ENCODE measurements at places on chromosomes 4 and X.

- no peak for DNase-seq
Measured at GRCh38 chr4:168743601-168744000, 246.7 kb downstream of the PALLD start.

DNA sequence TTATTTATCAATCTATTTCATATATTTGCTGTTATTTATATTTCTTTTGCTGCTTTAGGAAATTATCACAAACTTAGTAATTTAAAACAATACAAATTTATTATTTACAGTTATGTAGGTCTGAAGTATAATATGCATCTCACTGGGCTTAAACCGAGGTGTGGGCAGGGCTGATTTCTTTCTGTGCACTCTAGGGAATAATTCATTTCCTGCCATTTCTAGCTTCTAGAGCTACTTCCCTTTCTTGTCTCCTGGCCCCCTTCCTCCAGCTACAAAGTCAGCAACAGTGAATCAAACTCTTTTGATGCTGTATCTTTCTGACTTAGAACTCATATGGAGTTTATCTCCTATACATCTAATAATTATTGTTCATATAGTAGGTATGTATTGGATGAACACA lies 303.5 kb upstream of the ARSJ start:
- DNase-seq = no peak

DNA sequence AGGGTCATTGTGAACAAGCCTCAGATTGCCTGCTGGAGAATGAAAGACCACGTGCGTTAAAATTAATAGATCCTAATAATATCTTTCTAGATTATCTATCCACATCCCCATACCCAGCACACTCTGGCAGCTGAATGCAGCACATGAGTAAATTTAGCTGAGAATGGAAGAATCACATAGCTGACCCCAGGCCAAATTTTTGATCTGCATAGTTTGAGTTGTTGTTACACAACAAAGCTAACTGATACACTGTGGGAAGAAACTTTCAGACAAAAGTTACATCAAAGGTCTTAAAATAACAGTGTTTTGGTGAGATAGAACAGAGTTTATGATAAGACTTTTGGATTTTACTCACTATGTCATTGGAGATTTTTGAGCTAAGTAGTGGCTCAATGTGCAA lies 72.4 kb upstream of the ANXA10 start:
- DNase-seq = no peak

- DNase-seq = no peak
Measured at GRCh38 chr4:21757248-21757647, 191.3 kb downstream of the KCNIP4 start.

DNA sequence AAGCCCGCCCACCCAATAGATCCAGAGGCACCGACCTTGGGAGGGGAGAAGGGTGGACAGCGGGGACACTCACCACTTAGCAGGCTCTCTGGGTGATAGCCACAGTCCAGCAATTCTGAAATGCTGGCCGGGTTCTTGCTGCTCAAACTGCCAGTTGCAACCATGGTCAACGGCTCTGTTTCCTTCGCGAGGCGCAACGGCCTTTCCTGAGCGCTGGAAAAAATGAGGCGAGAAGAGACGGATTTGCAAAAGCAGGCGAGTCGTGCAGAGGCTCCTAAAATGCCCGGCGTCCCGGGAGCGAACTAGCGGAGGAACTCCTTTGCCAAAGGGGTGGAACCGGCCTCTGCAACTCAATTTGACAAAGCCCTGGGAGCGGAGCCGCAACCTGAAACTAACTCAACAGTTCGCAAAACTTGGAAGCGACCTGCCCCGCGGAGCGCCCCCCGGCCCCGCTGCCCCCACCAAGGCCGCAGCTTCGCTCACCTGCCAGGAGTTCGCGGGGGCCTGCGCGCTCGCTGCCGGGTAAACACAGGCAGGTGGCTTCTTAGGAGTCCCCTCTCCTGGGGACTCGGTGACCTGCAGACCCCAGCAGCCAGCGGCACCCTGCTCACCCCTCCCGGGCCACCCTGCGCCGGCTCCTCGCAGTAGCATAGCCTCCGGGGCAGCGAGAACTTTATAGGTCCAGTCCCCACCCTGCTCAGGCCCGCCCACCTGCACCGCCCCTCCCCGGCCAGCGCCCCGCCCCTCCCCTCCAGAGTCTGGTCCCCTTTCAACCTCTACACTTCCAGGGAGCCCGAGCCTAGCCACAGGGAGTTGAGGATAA lies at the start of gene DDIT4L:
DDIT4L (minus strand) TSS at position 649 of the 823 bp plus-strand sequence; CDS start at position 164, 485 bp downstream.
- DNase-seq = no peak

DNA sequence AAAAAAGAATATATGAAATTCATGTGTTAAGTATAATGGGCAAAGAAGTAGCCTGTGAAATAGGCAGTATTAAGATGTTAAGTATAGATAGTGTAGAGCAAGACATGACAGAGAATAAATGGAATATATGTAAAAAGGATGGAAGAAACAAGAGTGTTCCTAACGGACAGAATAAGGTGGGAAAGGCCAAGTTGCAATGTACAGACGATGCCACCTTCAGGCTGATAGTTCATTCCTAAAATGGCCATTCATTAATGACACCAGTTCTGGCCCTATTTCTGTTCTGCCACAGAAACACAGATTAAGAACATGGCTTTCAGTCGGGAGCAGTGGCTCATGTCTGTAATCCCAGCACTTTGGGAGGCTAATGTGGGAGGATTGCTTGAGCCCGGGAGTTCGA lies 4.4 kb upstream of the FAM184B start:
- no peak for DNase-seq

DNA sequence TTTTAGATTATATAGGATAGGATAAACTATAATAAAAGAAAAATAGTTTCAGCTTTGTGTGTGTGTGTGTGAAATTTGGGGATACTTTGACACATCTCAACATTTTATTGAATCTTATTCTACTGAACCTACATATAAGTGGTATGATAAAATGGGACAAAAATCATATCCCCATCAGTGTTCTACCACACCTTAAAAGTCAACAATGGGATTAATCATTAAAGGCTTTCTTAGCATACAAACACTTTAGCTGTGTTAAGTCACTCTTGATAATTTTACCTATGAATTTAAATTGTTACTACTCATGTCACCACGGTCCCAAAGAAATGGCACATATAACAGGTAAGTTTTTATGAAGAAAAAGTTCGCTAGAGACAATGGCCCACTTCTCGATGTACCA lies 37.7 kb upstream of the LRBA start:
- DNase-seq = no peak

- no peak for DNase-seq
Measured at GRCh38 chr4:72314869-72315268, 254.2 kb downstream of the ADAMTS3 start.

GRCh38 chrX:123331859-123332258 lies 147.8 kb downstream of the GRIA3 start:
- no peak for DNase-seq

DNA sequence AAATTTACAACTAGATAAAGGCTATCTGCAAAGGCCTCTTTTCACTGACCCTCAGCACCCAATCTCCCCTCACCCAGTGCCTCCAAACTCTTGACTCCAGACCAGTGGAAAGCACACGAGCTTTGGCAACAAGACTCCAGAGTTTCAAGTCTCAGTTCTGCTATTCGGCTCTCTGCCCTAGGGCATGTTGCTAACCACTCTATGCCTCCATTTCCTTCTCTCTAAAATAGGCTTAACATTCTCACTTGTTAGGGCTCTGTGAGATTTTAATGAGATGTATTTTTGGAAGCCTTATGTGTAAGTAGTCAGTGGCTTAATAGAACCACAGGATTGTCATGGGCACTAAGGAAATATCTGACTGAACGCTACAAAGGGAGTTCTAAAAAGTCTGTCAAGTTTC lies 116.5 kb upstream of the IQCM start:
- no peak for DNase-seq

GRCh38 chr4:26907731-26908599 lies 47.3 kb downstream of the STIM2 start:
- no peak for DNase-seq

- DNase-seq = no peak
Measured at GRCh38 chr4:181775298-181775697, 467.9 kb upstream of the TENM3 start.

- no peak for DNase-seq
Measured at GRCh38 chrX:17375637-17376430, 834 bp downstream of the NHS start.

DNA sequence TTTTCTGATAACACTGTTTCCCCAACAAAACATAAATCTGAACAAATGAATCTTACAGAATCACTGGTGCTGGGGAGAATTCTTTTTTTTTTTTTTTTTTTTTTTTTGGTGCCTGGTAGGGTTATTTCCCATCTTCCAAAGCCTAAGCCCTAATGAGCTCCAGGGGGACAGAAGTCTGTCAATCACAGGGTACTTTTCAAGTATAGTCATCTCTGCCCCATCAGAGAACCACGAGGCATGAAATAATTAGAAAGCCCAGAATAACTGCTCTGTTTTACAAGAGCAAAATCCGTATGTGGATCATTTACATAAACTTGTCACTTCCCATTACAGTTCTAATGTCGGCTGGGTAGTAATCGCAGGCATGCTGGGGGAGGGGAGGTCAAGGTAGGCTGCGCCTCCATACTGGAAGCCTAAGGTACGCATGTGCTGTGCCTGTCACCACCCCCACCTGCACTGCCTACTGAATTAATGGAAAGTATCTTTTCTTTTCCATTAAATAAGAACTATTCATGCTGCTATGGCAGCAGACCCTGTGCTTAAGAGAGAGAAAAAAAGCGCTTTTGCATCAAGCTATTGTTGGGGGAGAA lies 164.7 kb upstream of the LEF1 start:
- DNase-seq = no peak

DNA sequence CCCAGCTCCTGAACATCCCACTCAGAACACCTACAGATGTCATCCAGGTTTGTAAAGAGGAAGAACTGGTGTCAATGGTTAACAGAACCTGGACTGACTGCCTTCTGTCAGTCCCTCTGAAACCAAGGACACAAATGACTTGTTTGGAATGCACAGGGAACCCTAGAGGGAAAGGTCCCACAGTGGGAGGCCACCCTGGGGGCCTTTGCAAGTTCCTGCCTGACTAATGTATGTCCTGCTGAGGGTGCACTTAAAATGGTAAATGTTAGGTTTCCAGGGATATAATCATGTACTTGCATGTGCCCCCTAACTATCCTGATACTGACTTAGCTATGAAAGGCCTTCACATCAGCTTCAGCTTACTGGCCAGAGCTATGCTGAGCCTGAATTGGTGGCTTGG lies 15.0 kb upstream of the XAGE2 start:
- DNase-seq = no peak

GRCh38 chrX:74509989-74510388 lies 88.7 kb downstream of the SLC16A2 start:
- DNase-seq = no peak

- DNase-seq = no peak
Measured at GRCh38 chr4:94011190-94011589, 182.6 kb downstream of the ATOH1 start.

DNA sequence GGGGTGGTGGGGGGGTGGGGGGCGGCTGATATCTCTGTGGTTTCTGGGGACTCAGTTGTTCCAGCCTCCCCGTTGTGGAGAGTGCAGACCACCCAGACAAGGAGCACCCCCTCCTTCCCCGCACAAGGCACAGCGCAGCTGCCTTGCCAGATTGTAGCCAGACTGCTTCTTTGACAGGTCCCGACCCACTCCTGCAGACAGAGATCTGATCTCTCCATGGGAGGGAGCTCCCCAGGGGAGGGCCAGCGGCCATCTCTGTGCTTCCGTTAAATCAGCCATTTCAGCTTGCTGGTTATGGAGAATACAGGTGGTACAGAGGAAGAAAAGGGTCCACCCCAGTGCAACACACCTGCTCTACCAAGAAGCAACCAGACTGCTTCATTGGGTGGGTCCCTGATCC lies 80.8 kb downstream of the FGF16 start:
- DNase-seq = no peak

DNA sequence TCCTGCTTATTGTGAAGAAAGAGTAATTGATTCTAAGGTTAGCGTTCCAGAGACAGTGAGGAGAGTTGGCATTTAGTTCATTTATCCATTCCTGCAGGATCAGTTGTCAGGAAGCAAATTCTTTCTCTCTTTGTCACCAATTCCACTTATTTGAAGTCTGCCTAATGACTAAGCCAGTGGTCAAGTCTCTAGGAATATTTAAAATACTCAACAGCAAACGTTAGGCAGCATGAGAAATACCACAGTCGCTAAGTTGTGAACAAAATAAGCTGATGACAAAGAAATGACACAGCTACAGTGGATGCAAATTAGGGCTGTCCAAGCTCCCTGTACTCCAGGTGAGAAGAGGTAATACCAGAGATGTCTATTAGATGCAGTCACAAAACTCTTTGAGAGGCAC lies 6.6 kb upstream of the MAGEB17 start:
- no peak for DNase-seq

GRCh38 chr4:188683571-188683970 lies 544.3 kb downstream of the TRIML1 start:
- no peak for DNase-seq

- no peak for DNase-seq
Measured at GRCh38 chr4:163109967-163110366, 56.7 kb downstream of the NAF1 start.

DNA sequence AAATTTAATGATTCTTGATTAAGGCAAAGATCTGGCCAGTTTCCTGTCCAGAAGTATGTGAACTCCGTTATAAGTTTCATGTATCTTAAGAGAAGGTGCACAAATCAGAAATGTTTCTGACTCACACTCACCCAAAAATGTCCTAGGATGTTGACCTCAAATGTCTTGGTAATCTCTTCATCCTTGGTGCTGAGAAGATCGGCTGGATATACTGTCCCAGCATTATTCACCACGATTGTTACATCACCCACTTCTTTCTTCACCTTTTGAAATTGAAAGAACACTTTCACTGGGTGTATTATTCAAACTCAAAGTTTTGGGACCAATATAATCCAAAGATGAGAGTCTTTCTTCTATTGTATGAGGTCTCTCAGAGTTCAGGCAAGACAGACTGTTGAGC lies 5.7 kb downstream of the HSD17B13 start:
- no peak for DNase-seq

DNA sequence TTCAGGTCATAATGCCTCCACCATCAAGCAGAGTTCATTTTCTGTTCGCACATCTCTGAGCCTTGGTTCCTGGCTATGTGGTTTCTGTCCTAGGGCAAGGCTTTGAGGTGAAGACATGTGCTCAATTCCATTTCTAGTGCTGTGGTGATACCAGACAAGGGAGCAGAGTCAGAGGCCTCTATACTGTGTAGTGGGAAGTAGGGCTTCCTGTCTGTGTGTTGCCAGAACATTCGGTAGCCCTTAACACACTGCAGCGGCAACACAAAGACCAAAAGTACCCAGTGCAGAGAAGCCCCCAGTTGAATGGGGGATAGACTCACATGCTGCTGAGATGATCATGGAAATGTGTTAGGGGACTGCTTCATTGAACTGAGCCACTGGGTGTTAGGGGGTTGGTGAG lies 56.4 kb downstream of the STARD8 start:
- no peak for DNase-seq

DNA sequence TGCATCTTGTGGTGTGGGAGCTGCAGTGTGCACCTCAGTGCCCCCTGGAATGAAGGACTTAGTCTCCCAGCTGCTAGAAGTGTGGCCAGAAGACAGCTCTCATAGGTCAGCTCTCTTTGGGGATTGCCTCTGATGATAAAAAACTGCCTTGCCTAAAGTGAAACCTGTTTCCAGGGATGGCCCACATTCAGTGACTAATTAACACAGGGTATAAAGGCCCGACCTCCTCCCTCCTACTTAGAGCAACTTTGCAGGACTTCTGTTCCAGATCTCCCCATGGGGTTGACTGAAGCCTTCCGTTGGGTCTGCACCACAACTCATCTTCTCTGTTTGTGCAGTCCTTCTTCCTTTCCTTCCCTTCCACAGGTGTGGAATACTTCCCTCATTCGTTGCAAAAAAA lies 53.2 kb downstream of the SPINK2 start:
- DNase-seq = no peak

GRCh38 chr4:40122941-40123340 lies 66.3 kb downstream of the N4BP2 start:
- no peak for DNase-seq
